ELF-1 (cell line): ENCODE measurements at places on chromosomes 6 and 20.

GRCh38 chr6:84752118-84752850 is 12.1 kb downstream of the TBX18 start:
- DNase-seq, result no peak

DNA sequence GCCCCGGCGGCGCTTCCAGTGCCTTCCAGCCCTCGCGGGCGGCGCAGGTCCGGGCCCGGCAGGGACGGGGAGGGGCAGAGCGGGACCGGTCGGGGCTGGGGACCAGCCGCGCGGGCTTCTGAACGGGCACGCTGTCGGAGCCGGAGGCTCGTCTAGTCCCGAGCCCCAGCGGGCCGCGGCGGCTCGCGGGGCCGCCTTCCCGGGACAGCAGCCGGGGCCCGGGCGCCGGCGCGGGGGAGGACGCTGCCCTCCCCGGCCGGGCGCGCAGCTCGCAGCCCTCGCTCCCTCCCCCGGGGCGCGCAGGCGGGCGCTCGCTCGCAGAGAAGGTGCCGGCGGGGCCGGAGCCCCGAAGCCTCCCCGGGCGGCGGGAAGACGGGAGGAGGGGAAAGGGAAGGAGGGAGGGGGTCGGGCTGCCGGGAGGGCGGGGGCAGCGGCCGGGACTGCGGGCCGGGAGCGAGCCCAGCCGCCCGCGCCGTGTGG is 696 bp upstream of the SIRPA start:
- peak; percentile 74 for DNase-seq

DNA sequence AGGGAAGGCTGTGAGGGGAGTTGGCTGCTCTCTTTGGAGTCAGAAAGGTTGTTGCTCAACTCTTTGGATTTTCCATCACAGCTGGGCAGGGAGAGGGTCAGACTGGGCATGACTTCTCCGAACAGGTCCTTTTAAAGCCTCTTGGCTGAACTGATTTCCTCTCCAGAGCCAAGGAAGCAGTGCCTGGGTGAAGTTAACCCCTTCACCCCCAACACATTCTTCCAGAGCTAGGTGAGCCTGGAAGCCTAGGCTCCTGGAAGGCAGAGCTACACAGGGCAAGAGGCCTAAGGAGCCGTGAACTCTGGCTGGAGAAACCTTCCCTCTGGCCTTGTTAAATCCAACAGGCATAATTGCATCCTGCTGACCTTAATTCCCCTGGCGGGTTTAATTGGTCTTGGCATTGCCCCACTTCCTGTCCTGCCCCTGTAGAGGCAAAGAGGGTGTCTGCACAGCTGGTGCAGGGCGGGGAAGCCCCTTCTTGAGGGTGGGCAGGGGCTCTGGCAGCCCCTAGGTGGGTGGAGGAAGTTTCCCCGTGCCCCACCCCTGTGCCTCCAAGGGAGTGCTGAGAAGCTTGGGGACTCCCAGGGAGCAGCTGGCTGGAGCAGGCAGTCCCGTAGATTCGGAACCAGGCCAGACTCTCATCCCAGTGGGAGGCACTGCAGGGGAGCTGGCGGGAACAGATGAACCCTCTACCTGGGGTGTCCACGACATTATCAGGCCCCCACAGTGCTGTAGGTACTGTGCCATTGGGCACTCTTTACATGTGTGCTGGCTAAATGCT is 3.6 kb upstream of the MYLK2 start:
- DNase-seq, result no peak

GRCh38 chr6:32073101-32073500 is 34.9 kb downstream of the CYP21A2 start:
- DNase-seq, result peak; percentile 26

GRCh38 chr20:52150440-52151258 is 40.9 kb downstream of the ZFP64 start:
- no peak for DNase-seq

- no peak for DNase-seq
These were observed 39.9 kb downstream of the EDN3 start for GRCh38 chr20:59340201-59340885.

GRCh38 chr6:84825461-84825860 is 61.1 kb upstream of the TBX18 start:
- no peak for DNase-seq

- no peak for DNase-seq
These were observed 137.3 kb upstream of the GPR6 start for GRCh38 chr6:109840796-109841195.

- DNase-seq, result no peak
These were observed 358.5 kb downstream of the ZFAND3 start for GRCh38 chr6:38177882-38178583.
